ENCODE measurements at places on chromosomes 6 and 20.

GRCh38 chr20:64052987-64053840, 3.8 kb upstream of the SOX18 start:
- no peak for DNase-seq

DNA sequence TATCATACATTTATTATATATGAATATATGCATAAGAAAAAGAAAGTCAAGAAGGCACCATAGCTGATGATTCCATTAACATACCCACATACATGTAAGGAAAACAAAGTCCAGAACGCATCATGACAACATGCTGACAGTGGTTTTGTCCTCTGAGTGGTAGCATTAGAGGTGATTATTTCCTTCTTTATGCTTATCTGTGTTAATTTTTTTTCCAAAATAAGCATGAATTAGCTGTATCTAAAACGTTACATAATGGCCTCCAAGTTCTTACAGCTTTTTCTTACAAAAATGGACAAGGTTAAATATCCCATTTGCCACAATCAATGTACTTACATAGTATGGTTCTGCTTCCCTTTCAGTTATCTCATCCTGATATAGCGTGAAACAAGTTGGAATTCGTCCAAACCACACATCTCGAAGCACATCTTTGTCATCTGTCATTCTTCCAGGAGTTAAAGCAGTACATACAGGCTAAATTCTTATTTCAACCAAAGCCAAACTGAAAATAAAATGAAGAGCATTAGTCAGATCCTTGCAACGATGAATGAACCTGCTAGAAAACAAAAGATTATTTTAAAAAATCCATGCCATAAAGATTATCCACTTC, 9.7 kb downstream of the ATG5 start:
- peak; percentile 16 for DNase-seq

DNA sequence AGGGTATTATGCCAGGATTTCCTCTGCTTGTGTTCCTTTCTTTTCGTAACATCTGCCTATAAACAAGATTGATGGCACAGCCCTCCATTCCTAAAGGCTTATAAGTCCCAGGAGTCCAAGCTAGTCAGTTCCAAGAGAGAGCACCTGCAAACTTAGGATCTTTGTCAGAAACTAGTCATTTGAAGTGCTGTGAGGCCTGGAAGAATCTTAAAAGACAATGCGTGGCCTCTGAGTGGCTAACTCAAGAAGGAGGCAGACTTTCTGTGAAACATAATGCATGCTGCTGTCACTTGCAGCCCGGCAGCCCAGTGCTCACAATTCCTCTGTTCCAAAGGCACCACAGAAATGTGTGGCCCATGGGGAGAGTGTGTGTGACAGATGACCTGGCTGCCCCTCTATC, 135.0 kb upstream of the SUPT3H start:
- DNase-seq = no peak

DNA sequence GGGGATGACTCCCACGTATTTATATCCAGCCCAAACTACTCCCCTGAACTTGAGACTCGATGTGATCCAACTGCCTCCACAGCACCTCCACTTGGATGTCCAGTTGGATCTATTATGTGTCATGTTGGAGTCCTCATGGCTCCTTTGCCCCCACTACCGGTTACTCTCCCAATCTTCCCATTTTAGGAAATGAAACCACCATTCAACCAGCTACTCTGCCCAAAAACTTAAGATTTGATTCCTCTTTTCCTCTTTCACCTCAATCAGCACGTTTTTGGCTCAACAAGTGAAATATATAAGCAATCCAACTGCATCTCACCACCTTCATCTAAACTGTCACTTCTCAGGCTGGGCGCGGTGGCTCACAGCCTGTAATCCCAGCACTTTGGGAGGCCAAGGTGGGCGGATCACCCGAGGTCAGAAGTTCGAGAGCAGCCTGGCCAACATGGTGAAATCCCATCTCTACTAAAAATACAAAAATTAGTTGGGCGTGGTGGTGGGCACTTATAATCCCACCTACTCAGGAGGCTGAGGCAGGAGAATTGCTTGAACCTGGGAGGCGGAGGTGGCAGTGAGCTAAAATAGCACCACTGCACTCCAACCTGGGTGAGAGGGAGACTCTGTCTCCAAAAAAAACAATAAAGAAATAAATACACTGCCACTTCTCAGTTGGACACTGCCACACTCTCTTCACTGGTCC, 3.4 kb downstream of the AHCY start:
- DNase-seq = no peak

GRCh38 chr20:6636209-6637159, 131.0 kb upstream of the BMP2 start:
- DNase-seq = no peak

GRCh38 chr6:4322846-4323309, 187.5 kb upstream of the ECI2 start:
- no peak for DNase-seq

- no peak for DNase-seq
Measured at GRCh38 chr6:43951756-43952675, 175.2 kb downstream of the MRPL14 start.

DNA sequence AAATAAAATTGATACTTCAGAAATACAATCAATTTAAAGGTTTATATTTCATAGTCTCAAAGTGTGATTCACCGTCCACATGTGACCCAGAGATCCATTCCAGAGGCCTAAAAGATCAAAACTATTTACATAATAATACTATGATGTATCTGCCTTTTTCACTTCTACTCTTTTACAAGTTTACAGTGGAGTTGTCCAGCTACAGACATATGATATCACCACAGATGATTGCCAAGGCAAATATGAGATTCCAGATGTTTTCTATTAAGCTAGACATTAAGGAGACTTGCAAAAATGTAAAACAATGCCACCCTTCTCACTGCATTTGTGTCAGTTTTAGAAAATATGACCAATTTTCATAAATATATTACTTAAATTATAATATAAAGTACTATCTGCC, 443.7 kb downstream of the GJA1 start:
- no peak for DNase-seq

DNA sequence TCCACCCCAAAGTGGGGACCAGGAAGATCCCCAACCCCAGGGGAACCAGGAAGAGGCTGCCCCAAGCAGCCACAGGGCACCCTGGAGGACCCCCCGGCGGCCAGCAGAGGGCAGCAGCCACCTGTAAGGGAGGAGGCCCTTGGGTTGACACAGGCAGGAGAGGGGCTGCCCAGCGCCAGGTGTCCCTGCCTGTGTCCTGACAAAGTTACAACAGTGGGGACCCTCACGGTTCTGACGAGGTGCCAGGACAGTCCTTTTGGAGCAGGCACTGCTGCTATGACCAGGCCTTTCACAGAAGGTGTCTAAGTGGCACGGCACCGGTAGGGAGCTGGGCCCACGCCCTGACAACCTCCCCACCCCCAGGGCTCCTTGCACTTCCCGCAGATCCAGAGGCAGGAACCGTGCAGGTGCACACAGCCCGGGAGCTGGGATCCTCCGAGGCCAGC, 176.7 kb downstream of the BMP7 start:
- DNase-seq = peak; percentile 66

DNA sequence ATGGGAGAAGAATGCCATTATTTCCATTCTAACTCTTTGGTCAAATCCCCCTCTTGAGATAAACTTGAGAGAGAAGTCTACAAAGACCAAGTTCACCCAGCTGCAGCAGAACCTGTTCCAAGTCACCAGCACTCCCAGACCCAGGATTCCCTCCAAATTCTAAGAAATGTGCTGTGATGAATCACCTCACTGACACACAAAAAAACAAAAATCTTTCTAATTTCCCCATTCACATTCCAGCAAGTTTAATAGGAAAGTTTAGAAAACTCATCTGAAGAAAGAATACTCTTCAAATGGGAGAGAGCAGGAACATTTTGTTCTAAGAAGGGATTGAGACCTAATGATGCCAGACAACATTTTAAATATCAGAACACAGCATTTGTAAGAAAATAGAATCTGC, 213.6 kb upstream of the PLCB4 start:
- no peak for DNase-seq

DNA sequence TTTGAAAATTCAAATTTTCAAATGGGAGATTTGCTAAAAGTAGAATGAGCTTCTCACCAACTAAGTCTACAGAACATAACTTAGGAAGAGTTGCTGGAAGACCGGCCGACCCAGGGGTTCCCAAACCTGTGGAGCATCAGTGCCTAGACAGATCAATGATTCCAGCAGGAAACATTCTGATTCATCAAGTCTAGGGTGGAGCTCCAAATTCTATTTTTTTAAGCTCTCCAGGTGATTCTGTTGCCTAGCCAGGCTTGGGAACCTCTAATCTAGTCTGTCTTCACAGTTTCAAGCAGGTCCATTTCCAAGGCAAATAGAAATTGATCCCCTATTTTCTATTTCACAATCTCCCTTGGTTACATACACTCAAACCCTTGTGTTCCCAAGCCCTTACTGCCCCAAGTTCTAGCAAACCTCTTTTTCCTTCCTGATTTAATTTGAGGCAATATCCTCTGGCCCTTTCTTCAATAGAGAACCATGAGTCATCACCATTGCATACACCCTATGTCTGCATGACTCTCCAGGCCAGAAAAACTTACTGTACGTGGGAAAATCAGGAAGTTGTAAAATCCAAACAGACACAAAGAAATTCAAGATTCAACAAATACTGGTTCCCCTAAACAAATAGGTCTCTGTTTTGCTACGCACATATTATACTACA, 8.9 kb downstream of the ATXN1 start:
- no peak for DNase-seq

- peak; percentile 5 for DNase-seq
Measured at GRCh38 chr6:39892490-39893129, 41.7 kb downstream of the MOCS1 start.

DNA sequence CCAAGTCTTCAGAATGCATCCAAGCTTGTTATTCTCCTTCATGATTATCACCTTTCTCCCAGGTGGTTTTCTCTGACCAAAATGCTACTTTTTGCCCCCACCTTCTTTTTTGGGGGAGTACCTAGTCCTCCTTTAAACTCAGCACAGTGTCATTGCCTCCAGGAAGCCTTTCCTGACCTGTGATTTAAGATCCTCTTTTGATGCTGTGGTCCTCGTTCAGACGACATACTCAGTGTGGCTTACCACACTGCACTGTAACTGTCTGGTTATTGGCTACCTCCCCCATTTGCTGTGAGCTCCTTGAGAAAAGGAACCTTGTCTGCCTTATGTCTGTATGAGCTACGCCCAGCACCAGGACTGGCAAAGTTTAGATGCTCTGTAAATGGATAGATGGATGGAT, 14.6 kb downstream of the SAYSD1 start:
- DNase-seq = no peak

DNA sequence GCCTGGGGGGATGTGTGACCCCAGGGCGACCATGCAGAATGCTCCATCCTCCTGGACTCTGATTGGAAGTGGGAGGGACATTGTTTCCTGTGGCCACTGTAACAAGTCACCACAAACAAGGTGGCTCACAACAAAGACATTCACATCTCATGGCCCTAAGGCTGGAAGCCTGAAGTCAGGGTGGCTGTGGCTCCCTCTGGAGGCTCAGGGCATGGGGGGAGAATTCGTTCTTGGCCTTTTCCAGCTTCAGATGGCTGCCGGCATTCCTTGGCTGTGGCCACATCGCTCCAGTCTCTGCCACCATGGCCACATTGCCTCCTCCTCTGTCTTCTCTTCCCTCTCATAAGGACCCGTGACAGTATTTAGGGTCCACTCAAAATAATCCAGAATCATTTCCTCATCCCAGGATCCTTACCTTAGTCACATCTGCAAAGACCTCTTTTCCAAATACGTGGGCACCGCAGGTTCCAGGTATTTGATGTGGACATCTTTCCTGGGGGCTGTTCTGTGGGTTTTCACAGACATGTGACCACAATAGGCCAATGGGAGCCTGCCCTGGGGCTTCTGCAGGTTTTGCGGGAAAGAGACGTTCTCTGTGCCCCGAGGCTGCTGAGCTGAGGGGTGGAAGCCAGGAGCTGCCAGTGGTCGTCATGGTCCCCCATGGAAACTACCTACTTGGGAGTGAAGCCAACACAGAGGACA, 249.3 kb downstream of the PREX1 start:
- DNase-seq = no peak

DNA sequence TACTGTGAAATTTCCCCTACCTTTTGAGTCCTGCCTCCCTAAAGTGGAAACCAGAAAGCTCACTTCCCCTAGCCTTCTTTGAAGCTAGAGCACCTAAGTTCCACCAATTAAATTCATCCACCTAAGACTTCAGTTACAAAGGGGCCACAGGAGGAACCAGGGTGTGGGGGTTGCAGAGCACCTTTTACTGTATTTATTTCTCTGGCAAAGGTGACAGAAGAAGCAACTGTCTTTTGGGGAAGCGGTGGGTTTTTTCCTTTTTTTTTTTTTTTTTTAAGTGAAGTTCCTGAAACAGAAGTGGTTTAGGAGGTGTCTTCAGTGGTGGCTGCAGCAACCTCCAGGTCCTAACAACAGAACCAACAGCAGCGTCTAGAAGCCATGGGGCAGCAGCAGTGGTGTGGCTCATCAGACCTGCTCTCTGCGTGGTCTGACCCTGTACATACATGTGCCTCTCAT, 13.1 kb downstream of the PSMB9 start:
- no peak for DNase-seq

- DNase-seq = peak; percentile 50
Measured at GRCh38 chr6:3867641-3868502, 18.7 kb downstream of the FAM50B start.

- DNase-seq = peak; percentile 54
Measured at GRCh38 chr6:119077643-119078375, 655 bp downstream of the FAM184A start.

GRCh38 chr6:111806561-111807497, 66.4 kb downstream of the FYN start:
- DNase-seq = no peak

DNA sequence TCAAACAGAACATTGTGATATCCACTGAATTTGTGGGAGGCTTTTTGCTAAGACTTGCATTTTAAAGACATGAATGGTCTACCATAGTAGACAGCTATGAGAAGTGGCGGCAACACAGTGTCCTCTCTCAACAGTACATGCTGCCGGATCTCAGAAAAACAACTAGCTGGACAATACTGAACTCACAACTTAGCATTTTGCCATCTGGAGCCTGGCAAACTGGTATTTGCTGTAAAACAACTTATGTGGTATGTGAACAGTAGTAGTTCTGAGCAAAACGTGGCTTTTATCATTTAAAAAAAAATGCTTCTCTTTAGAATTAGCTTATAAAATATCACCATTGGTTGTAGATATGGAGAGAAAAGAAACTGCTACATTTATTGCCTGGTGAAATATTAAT, 3.3 kb upstream of the PXDC1 start:
- DNase-seq = no peak

- DNase-seq = peak; percentile 87
Measured at GRCh38 chr6:35973670-35974222, 50.7 kb downstream of the SLC26A8 start.

- no peak for DNase-seq
Measured at GRCh38 chr20:11205769-11206362, 532.1 kb upstream of the JAG1 start.

GRCh38 chr6:15773806-15774410, 111.1 kb upstream of the DTNBP1 start:
- DNase-seq = no peak

- DNase-seq = no peak
Measured at GRCh38 chr6:165843121-165843520, 180.1 kb upstream of the PDE10A start.

- no peak for DNase-seq
Measured at GRCh38 chr6:170033666-170034065, 257.2 kb downstream of the DLL1 start.

Data from activated CD4-positive, alpha-beta T cell treated with anti-CD3 and anti-CD28 coated beads, Interleukin-2, amount 50 U/mL, for 16 hours (primary cell).